Bronchial epithelial cell (primary cell): ENCODE measurements at places on chromosomes 7 and 10. TPM values are rescaled to one million over a fixed set of nuclear protein-coding genes. Genes with fewer than 3 reads are reported as not detected.

DNA sequence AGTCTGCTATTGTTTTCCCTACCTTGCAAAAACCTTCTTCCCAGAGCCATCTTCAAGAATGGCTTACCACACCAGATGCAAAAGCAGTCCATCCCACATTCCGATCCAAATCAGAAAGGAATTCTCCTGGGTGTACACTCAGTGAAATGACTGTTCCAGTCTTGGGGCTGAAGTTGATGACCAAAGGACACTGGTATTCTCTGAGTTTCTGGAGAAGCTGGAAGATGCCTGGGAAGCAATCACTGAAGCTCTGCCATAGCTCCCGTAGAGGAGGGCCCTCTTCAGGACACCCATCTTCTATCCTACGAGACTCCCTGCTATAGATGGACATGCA, 155.7 kb downstream of the LCOR start:
- DNase-seq, result no peak

DNA sequence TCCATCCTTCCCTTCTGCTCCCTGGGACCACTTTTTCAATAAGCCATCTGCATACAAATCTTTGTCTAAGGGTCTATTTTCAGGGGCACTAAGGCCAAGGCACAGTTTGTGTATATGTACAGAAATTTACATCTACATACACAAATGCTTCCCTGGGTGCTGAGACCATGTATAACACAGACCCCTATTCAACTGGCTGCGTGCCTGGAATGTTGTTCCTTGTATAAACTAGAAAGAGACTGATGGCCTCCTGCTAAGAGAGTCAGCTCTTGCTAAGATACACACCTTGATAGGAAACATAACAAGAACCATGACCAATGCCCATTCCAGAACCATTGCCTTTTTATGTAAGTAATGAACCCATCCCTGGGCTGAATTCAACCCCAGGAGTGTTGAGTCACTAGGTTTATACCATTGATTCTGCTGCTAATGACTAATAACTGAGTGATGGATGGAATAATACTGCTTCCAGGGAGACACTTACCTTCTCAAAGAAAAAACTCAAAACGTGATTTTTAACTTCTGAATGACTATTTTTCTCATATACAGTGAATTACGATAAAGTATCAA, 290.7 kb downstream of the FGFR2 start:
- peak; percentile 96 for DNase-seq

DNA sequence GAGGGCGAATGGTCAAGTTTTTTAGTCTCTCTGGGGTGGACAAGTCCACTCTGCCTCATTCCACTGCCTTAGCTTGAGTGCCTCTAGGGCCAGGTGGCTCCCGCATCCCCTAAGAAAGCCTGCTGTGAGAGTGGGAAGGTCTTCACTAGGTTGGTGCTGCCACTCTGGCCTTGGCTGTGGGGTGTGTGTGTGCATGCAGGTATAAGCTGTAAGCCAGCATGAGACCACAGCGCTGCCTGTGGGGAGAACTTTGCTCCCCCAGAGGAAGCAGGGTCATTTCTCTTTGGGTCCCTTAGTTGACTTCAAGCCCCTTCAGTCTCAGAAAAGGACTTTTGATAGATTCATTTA, 25.5 kb upstream of the PCBD1 start:
- no peak for DNase-seq

The DLX6 gene
- total RNA-seq, result not detected in 2 replicates

The ZPBP gene
- total RNA-seq, result not detected in 2 replicates

DNA sequence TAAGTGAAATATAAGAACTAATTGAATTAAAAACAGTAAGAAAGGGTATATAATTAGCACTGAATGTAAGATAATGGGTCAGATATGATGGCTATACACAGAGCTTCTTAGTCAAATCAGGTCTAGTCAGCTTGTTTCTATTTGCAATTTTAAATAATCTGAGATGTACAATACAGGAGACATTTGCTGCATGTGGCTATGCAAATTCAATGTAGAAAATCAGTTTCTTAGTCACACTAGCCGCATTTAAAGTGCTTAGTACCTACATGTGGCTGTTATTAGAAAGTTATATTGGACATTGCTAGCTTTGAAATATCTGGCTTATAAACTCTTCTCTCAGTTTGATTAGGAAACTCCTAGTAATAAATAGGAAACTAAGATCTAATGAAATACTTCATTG, 25.3 kb downstream of the CCDC7 start:
- DNase-seq, result no peak

DNA sequence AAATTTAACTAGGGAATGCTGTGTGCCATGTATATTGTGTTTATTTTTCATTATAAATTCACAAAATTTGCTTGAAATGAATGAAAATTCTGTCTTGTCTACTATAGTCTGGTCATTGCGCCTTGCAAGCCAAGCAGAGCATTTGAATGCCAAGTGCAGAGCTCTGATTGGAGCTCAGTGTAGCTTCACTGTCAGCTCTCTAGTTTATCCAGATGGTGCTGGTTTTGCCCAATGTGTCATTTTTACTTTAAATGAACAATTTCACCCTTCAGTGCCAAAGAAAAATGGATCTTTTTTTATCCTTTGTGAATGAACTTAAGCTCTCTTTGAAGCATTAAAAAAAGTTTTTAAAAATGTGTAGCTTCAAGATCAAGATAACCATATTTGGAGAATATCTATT, 225.6 kb upstream of the CACNA2D1 start:
- no peak for DNase-seq

The LLCFC1 gene
- not detected in 2 replicates for total RNA-seq

GRCh38 chr10:17457083-17457482, 2.7 kb upstream of the ST8SIA6 start:
- no peak for DNase-seq

DNA sequence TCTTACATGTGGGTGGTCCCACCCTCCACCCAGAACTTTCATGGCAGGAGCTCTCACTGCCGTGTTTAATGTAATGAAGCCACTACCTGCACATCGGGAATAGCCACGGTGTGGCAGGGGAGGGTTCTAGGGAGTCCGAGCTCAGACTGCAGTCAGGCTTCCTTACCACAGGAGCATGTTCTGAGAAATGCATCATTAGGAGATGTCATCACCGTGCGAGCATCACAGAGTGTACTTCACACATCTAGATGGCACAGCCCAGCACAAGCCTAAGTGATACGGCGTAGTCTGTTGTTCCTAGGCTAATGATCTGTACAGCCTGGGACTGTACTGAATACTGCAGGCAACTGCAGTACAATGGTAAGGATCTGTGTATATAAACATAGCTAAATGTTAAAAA, 153.0 kb upstream of the LANCL2 start:
- DNase-seq, result no peak

DNA sequence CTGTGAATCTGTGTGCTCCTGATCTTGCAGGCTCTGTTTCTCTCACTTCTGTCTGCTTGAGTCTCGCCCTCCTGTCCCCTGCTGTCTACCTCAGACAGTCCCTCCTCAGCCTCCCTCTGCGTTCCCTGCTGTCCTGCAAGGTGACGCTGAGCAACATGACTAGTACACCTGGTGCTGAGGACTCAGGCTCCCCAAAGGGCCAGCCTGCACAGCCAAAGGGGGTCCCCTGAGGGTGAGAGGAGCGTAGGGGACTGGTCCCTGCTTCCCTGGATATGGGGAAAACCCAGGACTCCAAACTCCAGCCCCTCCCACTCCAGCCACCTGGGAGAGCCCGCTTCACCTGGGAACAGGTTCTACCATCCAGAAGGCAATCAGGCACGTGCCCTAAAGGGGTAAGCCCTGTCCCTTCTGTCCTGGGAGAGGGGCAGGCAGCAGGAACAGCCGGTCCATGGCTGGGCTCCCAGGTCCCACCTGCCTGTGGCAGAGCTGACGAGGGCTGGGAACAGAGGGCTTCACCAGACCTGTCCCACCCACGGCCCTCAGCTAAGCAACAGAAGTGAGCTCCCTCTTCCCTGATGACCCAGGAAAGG, 156.5 kb downstream of the UBE2H start:
- DNase-seq, result no peak

- DNase-seq, result no peak
Observed at GRCh38 chr7:121023194-121023593, 34.7 kb downstream of the CPED1 start.

- no peak for DNase-seq
Observed at GRCh38 chr10:44821290-44821689, 89.8 kb upstream of the TMEM72 start.

DNA sequence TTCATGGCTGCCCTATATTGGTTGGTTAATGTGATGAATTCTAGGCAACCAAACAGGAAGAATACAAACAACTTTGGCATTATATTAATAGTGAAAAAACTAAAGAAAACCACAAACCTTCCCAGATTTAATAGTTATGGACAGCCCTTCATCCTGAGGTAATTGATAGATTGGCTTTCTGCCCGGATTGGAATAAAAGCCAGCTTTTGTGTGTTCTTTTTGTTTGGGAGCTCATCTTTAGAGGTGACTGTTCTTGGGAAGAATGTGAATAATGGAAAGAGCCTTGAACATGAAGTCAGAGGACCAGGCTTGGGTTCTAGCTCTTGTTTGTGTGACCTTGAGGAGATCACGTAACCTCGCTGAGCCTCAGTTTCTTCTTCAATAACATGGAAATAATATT, 92.3 kb downstream of the VTI1A start:
- no peak for DNase-seq

DNA sequence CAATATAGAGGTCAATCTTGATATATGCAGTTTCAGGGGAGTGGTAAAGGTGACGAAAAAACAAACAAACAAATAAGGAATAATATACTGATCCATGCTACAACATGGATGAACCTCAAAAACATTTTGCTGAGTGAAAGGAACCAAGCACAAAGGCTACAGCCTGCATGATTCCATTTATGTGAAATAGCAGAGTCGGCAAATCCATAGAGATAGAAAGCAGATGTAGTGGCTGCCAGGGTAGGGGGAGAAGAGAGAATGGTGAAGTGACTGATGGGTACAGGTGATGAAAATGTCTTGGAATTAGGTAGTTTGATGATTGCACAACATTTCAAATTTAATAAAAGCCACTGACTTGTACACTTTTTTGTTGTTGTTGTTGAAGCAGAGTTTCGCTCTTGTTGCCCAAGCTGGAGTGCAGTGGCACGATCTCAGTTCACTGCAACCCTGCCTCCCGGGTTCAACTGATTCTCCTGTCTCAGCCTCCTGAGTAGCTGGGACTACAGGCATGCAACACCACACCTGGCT, 71.8 kb downstream of the MALRD1 start:
- DNase-seq, result no peak

- no peak for DNase-seq
Observed at GRCh38 chr10:16182688-16183087, 254.1 kb upstream of the PTER start.

- no peak for DNase-seq
Observed at GRCh38 chr7:8629504-8629903, 196.1 kb downstream of the NXPH1 start.

The NEURL1 gene
- total RNA-seq, result 1.1 and 5.1 TPM in 2 replicates

DNA sequence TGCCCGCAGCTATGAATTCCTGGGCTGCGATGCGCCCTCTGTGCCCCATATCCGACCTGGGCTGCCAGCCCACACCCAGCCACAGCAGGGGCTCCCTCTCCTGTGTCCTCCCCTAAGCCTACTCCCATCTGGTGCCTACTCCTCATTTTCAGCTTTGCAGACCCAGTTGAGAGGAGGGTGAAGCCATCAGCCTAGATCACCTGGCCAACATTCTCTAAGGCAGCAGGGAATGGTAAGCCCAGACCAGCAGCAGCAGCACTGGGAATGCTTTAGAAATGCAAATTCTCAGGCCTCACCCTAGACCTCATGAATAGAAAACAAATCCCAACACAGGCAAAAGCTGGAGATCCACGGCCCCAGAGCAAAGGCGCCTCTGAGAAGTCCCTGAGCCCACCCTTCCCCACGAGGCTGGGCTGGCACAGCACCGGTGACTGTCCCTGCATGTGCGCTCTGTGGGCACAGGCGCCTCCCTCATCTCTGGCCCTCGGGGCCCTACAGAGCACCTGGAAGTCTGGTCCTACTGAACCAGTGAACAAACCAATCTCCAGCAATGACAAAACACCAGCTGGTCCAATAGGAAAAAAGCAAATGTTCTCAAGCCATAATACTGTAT, 161.4 kb downstream of the GFRA1 start:
- no peak for DNase-seq

DNA sequence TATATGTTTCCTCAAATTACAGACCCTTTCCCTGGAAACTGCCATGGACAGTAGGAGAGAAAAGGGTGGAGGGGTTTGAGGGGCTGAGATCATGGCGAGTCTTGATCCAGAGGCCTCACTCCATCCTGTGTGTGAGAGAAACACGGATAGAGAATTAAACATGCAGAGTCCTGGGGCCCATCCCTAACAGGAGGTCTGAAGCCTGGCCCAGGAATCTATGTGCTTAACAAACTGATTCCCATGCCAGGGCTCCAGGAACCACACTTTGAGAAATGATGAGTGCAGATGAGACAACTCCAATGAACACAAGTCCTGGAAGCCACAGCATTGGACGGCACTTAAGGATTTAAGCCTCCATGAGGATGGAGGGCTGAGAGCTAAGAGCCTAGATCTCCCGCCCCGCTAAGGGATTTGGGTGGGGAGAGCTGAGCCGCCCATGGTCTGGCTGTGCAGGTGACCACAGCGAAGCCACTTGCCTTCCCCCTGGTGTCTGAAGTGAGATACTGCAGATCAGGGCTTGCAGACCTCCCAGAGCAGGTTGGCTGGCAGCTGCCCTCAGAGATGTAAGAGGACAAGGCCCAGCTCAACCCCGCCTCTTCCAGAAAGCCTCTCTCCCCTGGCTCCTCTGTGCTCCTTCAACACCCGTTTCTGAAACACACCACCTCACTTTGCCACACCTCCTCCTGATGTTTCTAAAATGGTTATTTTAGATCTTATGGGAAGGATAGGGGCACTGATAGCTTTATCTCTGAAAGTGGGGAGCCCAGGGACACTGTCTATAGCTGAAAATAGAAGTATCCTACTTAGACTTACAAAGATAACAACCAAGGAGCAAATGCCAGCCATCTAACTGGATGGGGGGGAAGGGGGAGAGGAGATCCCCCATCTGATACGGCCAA, 24.8 kb upstream of the EIF5AL1 start:
- DNase-seq, result peak; percentile 53

- no peak for DNase-seq
Observed at GRCh38 chr10:10010397-10010796, 1007.3 kb upstream of the CELF2 start.

- DNase-seq, result peak; percentile 18
Observed at GRCh38 chr10:130994191-130994590, 317.3 kb downstream of the TCERG1L start.

GRCh38 chr7:101736084-101736483, 81.3 kb upstream of the CUX1 start:
- DNase-seq, result no peak

DNA sequence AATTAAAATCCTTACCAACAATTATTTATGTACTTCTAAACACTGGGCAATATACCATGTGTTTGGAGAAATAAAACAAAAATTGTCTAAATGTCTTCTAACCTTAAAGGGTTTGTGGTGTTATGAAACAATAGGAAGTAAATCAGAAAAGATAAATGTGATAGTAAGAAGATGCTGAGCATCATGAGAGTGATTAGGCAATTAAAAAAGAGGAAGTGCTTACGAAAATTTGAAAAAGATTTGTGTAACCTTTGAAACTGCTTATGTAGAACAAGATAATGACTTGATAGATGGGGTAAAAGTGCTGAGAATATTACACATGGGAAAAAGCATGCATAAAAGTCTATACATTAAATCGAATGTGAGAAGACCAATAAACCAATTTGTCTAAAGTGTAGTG, 573.4 kb upstream of the CNTNAP2 start:
- no peak for DNase-seq

- peak; percentile 38 for DNase-seq
Observed at GRCh38 chr7:23373151-23374004, 74.2 kb downstream of the MALSU1 start.
